ENCODE measurements at places on chromosomes 11 and 22.

DNA sequence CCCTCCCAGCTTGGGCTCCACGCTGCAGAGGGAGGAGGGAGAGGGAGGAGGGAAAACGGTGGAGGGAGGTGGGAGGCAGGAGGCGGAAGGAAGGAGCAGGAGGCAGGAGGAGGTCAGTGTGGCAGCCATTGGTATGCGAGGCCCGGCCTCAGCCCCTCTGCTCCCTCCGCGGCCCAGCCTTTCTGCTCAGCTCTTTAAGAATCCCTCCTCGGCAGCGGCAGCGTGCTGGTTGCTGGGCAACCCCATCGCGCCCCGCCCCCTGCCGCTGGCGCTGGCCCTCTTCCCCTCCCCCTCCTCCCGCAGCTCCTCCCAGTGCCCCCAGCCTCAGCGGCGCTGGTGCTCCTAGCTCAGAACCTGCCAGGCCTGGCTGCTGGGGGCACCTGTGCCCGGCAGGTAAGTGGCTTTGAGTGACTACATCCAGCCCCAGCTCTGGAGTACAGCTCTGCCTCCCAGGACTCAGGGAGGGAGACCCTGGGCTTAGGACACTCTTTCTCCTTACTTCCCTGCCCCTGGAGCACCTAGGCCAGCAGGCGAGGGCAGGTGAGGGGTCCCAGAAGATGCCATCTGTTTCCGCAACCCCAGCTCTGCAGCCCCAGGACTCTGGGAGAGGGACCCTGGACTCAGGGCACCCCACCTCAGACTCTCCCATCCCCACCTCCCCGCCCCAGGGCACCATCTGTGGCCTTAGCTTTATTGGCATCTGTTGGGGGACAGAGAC is 7.2 kb upstream of the FLRT1 start:
- no peak for DNase-seq

- no peak for DNase-seq
Measured at GRCh38 chr11:16615480-16615879, 123.0 kb upstream of the C11orf58 start.

GRCh38 chr11:111523343-111523742 is 8.8 kb downstream of the HOATZ start:
- no peak for DNase-seq

- DNase-seq: no peak
Measured at GRCh38 chr11:118364956-118365615, 5.7 kb downstream of the UBE4A start.

- no peak for DNase-seq
Measured at GRCh38 chr11:17379383-17380180, 8.9 kb downstream of the KCNJ11 start.

- no peak for DNase-seq
Measured at GRCh38 chr11:95563173-95563572, 226.4 kb downstream of the FAM76B start.

GRCh38 chr11:17777738-17778091 is 43.1 kb downstream of the KCNC1 start:
- no peak for DNase-seq

- peak; percentile 69 for DNase-seq
Measured at GRCh38 chr11:73851046-73851764, 25.4 kb downstream of the COA4 start.

GRCh38 chr11:112831969-112832766 is 129.1 kb upstream of the NCAM1 start:
- DNase-seq: no peak

DNA sequence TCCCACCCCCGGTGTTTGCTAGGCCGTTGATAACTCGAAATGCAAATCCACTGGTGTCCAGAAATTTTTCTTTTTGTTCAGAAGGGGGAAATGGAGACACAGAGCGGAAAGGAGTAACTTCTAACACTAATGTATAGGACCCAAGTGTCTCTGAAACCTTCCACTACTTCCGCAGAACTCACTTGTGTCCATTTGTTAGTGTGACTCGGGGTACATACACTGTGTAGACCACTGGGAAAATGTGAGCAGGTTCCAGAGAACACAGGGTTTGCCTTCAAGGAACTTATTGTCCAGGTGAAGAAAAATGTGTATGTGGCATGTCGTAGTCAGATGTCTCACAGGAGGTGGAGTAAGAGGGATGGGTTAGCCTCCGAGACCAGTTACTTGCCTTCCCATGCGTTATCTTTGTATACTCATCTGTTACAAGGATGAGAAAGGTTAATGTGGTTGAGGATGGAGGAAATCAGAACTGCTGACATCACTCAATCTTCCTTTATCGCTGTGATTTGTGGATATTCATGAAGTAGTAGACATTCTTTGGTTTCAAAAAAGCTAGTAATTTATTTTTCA is 857 bp downstream of the ARCN1 start:
- no peak for DNase-seq

- DNase-seq: no peak
Measured at GRCh38 chr11:45048313-45048841, 97.7 kb upstream of the TP53I11 start.

DNA sequence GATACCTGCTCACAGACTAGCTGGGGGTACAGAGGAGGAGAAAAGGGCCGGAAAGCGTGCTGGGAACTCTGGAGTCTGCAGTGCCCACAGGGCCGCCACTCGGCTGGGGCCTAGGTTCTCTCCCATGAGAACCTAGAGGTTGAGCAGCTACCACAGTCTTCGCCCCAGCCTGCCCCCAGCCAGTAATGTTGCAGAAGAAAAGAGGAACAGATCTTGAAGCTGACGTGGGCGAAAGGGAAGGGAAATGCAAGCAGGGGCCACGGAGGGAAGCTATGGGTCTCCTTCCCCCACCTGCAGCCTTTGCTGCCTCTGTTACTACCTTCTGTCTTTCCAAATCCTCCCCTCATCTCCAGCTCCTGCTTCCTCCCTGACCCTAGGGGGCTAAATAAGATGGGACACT is 28.8 kb upstream of the P2RY2 start:
- DNase-seq: peak; percentile 29

GRCh38 chr11:37616291-37616690 is 1018.3 kb upstream of the RAG2 start:
- DNase-seq: no peak

DNA sequence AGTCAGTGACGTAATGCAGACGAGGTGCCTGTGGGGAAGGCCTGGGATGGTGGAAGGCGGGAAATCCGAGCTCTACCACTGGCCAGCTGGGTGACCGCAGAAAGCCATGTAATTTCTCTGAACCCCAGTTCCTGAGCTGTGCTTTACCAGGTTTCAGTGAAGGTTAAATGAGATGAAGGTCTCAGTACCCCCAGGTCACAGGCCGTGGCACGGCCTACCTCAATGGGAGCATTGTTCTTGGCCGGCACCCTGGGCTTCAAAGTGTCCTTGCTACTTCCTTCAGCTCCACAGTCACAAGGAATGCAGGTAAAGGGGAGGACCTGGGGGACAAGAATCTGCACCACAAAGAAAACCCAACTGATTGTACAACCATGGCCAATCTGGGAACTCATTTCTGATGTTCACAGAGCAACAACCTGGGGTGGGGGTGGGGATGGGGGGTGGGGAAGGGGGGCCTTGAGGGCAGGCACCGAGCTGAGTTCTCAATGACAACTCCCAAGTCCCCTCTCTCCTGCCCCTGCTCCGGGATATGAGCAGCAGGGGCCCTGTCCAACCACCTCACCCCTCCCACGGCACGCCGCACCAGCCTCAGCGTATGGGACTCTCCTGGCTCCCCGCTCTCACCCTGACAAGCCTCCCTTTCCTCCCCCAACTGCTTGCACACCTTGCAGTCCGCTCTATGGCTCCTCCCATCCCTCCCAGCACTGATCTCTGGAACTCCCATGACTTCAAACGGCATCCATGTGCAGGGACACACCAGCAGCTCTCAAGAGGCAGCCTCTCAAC is 59.1 kb upstream of the ARFGAP3 start:
- DNase-seq: no peak

DNA sequence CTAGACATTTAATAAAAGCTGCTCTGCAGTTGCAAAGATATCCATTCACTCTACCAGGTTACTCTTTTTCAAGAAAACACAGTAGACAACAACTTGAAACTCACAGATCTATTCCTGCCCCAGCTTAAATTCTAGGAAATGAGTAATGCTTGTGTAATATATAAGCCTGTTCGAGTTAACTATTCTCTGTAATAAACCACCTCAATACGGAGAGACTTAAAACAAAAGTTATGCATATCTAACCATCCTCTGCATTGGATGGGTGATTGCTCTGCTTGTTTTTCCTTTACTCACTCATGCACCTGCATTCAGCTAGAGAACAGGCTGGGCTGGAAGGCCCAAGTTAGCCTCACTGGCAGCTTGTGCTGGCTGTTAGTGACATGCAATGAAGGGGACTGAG is 13.3 kb downstream of the LRRC4C start:
- no peak for DNase-seq

GRCh38 chr11:18105086-18105801 is 638 bp downstream of the SAAL1 start:
- no peak for DNase-seq

DNA sequence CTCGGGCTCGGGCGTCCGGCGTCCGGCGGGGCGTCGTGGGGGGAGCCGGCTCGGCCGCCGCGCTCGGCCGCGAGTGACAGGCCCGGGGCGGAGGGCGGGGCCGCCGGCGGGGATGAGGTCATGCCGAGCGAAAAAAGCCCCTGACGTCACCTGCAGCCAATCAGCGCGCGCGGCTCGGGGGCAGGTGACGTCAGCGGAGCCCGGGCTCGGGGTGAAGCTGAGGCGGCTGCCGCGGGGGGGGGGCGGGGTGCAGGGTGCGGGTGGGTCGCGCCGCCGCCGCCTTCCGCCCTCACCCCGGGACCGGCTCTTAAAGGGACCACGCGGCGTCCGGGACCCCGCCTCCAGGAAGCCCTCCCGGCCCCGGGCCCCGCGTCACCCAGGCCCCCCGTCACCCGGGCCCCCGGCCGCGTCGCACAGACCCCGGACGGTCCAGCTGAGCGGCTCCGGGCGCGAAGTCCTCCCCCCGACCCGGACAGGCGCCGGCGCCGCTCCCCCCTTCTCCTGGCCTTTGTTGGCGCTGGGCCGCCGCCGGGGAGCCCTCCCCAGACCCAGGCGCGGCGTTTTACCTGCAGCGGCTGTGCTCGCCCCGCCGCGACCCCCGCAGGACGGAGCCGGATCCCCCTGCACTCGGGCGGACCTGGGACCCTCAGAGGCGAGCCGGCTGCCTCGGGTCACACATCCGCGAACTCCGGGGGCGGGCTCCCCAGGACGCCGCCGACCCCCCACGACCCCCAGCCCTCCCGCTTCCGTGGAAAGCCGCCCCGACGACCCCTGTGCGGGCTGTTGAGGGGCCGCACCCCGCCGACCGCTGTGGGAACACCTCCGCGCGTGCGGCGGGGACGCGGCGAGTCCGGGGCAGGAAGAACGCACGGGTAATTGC is at the start of gene DUSP8:
Gene DUSP8, minus strand, starts transcription at position 75 of the 880 bp plus-strand sequence. CDS start 6,445 bp downstream, outside the sequence.
- peak; percentile 6 for DNase-seq

DNA sequence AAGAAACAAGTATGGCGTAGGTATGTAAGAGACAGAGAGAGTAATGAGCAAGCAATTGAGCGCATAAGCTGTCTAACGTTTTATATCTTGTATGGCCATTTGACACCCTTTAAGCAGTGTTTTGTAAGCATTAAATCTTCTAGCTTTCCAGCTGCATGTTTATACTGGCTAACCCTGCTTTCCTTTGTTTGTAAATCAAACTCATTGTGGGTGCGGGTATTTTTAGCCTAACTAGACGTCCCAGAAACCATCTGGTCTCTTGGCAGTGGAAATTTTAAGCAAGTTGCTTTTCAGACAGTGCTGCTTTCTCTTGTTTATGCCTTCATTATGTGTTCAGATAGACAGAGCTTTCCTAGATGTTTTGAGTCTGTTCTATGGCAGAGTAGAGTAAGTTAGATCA is 73.5 kb downstream of the RNF169 start:
- DNase-seq: no peak

GRCh38 chr11:131858505-131858904 is 488.1 kb downstream of the NTM start:
- DNase-seq: no peak

DNA sequence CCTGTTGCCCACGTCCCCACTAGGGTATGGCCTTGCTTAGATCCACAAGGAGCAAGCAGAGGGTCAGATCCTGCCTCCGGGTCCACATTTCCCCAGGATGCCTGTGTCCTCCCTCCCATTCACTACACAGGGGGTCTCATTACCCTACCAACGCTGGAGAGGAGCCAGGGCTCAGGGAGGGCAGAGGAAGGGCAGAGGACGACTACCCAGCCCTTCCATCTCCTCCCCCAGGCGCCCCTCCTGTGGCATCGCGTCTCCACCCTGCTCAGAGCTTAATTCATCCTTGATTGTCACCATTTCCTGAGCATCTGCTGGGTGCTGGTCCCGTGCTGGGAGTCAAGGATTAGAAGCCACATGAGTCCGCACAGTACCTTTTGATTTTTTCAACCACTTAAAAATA is 5.0 kb downstream of the NFAM1 start:
- DNase-seq: no peak

GRCh38 chr11:66341502-66342126 is 3.3 kb downstream of the BRMS1 start:
- no peak for DNase-seq

DNA sequence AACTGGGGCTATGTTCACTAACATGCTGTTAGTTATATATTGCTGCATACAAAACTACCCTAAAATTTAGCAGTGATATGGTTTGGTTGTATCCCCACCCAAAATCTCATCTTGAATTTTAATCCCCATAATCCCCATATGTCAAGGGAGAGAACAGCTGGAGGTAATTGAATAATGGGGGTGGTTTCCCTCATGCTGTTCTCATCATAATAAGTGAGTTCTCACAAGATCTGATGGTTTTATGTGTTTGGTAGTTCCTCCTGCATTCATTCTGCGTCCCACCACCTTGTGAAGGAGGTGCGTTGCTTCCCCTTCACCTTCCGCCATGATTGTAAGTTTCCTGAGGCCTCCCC is 10.0 kb upstream of the PATL1 start:
- no peak for DNase-seq

DNA sequence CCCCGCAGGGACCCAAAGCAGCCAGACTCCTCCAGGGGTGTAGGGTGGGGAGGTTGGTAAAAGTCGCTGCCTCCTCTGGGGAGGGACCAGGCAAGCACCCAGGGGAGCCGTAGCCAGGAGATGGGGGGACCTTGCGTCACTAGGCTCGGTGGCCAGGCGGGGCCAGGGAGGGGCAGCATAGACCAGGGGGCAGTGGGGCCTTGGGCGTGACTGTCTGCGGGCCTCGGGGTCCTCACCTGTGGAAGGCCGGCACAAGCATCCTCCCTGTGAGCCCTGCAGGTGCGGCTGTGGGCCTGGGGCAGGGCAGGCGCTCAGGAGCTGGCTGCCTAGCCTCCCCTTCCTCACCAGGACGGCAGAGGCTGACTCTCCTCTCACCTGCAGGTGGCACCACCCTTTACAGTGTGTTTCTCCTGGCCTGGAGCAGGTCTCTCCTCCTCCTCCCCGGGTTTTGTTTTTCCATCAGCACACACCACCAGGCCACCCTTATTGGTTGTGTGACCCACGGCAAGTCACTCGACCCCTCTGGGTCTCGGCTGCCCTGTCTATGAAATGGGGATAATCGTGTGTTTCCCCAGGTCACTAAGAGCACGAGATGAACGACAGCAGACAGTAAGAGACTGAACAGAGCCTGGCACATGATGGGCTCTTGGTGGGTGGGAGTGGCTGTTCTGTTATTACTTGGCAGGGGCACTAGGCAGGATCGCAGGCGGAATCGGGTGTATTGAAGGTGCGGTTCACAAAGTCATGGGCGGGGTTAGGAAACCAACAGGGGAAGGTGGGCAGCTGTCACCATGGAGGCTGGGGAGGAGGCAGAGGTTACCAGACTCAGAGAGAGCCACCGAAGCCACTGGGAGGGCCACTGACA is 52.7 kb downstream of the FLRT1 start:
- DNase-seq: no peak
